ENCODE measurements at places on chromosomes 2 and 18. TPM values are rescaled to one million over a fixed set of nuclear protein-coding genes. Genes with fewer than 3 reads are reported as not detected.

The VWC2L gene
- total RNA-seq: not detected

The FBXO48 gene
- total RNA-seq: 8.5 TPM

The FAM98A gene
- total RNA-seq: 55.6 TPM

The SERPINB11 gene
- total RNA-seq: not detected

The POTEJ gene
- total RNA-seq: 0.10 TPM

The PFN4 gene
- not detected for total RNA-seq

The DTYMK gene
- total RNA-seq: 127 TPM

DNA sequence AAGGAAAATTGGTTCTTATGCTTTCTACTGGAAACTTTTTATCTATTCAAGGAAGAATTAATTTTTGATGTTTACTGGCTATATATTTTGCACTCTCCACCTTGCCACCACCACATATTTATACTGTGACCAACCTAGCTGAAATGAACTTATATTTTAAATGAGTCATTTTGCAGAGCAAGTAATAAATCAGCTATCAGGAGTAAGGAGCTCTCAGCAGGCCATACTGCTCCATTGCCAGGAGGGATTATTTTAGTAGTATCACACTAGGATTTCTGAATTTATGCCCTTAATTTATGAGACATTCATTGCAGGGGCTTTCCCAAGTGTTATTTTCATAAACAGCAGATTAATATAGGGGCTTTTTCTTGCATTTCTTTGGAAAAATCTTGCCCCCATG lies 125.8 kb upstream of the CYP1B1 start:
- DNase-seq: no peak

DNA sequence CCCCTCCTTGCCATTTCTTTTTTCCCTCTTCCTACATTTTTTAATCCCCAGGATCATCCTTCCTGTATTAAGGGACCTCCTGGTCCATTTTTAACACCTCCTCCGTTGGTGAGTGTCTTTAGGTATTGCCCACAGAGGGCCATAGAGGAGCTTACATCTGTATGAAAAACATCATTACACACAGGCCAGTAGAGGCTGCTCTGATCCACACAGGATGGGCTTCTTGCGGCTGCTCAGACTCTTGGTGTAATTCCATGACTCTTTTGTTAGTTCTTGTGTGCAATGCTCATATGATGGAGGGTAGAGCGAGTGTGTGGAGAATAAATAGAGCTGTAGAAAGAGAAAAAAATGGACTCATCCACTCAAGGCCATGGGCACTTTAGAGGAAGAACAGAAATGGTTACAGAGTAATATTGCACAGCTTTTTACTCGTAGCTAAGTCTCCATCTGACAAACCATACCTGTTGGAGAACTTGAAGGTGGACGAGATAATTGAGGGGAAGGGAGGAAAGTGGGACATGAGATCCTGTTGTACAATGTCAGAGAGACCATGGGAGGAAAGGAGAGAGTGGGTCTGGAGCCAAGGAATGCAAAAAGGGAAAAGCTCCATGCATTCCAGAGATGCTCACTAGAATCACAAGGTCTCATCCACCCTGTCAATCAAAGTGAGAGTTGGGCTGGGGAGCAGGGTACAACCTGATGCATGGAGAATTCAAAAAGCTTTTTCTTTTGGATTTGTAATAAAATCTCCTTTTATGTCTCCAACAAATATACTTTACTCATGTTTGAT lies 129.7 kb upstream of the TNP1 start:
- DNase-seq: no peak

GRCh38 chr2:185757356-185757755 lies 18.8 kb downstream of the FSIP2 start:
- no peak for DNase-seq

GRCh38 chr2:124911560-124911959 lies 886.5 kb downstream of the CNTNAP5 start:
- no peak for DNase-seq

- DNase-seq: no peak
These were observed 1455.5 kb upstream of the ZEB2 start for GRCh38 chr2:145975406-145975805.

- DNase-seq: no peak
These were observed 14.7 kb upstream of the NEU4 start for GRCh38 chr2:241794250-241794823.

- no peak for DNase-seq
These were observed 354.5 kb downstream of the PID1 start for GRCh38 chr2:228916416-228917090.

DNA sequence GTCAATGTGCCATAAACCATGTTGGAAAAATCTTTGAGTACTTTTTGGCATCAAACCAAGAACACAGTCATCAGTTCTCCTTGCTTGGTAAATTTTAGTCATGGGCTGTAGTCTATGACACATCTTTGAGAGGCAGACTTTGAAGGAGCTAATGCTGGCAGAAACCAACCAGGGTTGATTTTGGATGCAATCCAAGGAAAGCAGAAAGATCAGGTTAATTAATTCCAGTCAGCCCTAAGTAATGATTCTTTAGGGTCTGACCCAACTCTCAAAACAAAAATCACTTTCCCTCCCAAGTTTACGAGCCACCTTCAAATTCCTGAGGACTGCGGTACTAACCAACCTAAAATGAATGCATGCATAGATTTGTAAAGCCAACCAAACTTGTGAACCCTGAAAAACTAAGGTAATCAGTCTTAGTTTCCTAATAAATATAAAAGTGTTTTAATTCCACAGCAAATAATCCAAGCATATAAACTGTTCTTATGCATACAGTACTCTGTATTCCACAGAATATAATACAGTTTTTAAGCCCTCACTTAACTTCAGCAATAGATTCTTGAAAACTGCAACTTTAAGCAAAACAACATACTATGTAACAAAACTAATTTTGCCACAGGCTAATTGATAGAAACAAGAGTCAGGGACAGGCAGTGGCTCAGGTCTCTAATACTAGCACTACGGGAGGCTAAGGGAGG lies 22.0 kb downstream of the AP1S3 start:
- no peak for DNase-seq
